A549 treated with CORT108297 at 1 μM for 4 hours (cell line): ENCODE measurements at places on chromosomes 5 and 9. TPM values are rescaled to one million over a fixed set of nuclear protein-coding genes. Genes with fewer than 3 reads are reported as not detected.

GHR gene
- 0.02 to 0.05 TPM (median 0.05 TPM) in 3 of 5 replicates, not detected in the others for total RNA-seq

ARID3C gene
- total RNA-seq, result 0.15 to 0.25 TPM (median 0.24 TPM) in 4 of 5 replicates, not detected in the other

PCDHGA7 gene
- 0.82 to 1.0 TPM (median 0.97 TPM) in 5 replicates for total RNA-seq

HAUS6 gene
- total RNA-seq, result 21.6 to 33.5 TPM (median 23.1 TPM) in 5 replicates

TNFSF8 gene
- not detected in 5 replicates for total RNA-seq

TAF11L10 gene
- not detected in 5 replicates for total RNA-seq

ACOT12 gene
- 0.16 to 0.35 TPM in 2 of 5 replicates, not detected in the others for total RNA-seq
